Renal cortex interstitium (tissue), 15 donors: ENCODE measurements at places on chromosomes 3 and 15.

DNA sequence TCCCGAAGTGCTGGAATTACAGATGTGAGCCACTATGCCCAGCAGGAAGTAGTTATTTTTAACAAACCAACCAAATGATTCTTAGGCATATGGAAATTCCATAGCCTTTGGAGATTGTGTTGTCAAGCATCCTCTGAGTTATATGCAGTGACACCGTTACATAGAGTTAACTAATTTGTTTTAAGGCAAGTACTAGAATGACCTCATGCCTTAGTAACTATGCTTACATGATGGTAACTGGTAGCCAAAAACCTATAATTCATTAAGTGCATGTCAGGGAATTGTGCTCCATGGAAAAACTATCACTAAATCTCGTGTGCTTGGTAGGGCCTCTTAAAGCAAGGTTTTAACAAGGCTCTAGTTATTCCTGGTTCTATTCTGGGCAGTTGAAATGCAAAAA is 392.8 kb downstream of the TUSC7 start:
- no peak for DNase-seq

GRCh38 chr3:186671051-186671450 is 5.2 kb downstream of the HRG start:
- no peak for DNase-seq

GRCh38 chr3:41126472-41126871 is 72.8 kb upstream of the CTNNB1 start:
- no peak for DNase-seq

DNA sequence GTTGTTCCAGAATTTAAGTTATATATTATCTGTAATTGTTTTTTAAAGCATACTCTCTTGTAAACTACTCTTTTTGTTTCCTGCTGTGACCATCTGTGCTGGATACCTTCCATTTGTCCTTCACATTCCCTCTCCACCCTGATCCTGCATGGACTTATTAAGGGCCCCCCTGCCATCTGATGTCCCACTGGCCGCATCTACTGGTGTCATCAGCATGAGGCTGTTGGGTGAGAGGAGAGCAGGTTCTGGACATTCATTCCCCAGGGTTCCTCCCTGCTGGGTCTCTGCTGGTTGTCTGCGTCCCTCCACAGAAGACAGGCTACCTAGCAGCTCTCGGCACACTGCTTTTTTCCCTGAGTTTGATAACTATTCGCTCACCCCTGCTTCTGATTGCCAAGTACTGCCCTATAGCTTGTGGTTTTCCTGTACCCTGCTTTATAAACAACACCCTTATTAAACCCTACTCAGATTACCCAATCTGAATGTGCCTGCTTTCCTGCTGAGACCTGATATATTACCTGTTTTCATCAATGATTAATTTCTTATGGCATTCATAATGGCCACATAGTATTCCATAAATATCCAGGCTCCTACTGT is 7.7 kb downstream of the CMTM8 start:
- no peak for DNase-seq
